ENCODE measurements at places on chromosomes 4 and X.

DNA sequence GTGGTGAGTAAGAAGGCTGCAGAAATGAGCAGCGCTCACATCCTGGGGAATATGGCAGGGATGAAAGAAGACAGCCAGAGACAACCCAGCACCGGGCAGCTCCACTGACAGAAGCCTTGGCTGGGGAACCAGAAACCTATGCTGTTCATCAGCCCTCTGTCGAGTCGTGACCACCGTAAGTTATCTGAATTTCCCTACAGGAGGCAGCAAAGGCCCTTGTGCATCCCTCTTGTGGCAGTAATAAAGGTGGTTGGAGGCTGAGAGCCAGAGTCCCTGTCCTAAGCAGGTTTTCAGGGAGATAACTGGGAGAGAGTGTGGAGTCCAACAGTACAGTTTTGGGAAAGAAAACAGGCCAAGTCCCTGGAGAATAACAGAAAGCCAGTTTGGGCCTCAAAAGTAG is 194.0 kb upstream of the BOD1L1 start:
- no peak for DNase-seq

DNA sequence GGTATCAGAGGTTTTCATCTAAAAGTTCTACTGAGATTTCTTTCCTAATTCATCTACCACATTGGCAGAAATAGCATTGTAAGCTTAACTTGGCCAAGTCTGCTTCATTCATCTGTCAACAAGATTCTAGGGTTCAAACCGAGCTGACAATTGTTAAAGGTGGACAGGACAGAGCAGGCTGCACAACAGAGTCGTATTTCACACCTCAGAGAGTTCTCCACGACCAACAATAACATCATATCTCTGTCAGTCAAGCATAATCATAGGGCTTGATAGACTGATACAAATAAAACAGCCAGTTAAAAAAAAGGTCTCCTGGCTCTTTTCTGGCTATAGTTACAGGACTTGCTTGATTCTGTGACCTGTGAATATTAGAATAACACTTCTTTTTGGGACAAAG is 259.2 kb downstream of the COL25A1 start:
- no peak for DNase-seq

GRCh38 chrX:74420196-74421035 is 877 bp upstream of the SLC16A2 start:
- DNase-seq = peak; percentile 42

DNA sequence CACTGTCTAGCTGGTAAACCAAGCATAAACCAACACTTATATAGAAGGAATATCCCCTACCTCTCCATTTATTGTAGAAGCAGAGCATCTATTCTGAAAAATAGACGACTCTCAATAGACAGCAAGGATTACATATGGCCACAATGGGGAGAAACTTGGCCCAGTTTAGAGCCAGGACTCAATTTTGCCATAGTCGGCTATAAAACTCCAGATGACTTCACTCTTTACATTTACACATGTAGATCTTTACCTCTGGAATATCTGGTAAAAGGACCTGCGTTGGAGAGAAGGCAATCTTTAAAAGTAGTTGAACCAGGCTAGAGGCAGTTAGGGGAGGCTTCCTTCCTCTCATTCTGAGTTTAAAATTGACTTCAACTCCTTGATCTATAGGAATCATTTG is 77.3 kb downstream of the HMGB2 start:
- DNase-seq = no peak

DNA sequence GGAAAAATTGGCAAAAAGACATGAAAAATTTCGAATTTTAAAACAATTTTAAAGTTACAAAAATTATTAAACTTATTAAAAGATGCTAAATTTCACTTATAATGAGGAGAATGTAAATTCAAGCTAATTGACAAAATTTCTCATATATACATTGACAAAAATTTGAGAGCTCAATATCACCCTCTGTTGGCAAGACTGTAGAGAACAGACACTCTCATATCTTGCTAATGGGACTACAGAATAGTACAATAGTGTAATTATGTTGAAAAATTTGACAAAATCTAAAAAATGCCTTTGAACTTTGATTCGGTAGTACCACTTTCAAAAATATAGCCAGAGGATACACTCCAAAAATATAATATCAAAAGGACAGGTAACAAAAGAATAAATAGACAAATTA is 29.8 kb downstream of the DCAF8L2 start:
- peak; percentile 53 for DNase-seq

DNA sequence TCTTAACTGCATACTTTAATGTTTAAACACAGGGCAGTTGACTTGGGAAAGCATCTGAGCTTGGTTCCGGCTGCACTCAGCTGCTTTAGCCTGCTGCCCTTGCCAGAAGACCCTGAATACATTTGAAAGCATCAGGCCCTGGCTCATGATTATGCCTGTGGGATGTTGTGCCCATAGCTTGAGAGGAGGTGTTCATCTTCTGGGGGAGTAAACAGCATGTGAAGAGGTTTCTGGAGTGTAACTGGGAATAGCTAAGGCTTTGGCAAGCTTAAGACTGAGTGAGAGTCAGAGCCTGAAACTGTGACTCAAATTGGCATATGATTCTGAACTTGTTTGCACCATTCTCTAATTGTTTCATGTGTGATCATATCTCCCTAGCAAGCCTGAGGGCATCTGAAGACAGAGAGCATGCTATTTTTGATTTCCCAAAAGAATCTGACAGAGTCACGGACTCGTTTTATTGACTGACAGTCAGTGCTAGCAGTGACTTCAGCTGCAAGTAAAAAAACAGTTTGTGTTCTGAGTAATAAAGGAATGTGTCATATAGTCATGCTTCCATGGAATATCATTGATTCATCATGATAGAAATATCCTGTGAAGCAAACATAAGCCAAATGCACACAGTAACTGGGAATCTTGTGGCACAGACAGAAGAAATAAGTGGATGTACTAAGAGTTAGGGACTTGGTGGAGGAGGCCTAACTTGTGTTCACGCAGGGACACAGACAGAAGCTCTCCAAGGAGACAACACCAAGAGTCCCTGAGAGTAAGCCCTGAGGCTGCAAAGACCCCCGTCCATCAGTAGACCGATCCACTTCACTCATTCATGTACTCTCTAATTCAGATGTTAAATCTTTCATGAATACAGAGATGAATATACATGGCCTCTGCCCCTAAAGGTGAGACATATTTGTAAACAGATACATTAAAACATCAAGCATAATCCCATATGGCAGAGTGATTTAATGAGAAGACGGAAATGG is 100.7 kb downstream of the SYNPO2 start:
- DNase-seq = peak; percentile 21
